ENCODE measurements at places on chromosomes 1 and 21. TPM values are rescaled to one million over a fixed set of nuclear protein-coding genes. Genes with fewer than 3 reads are reported as not detected.
A peak's percentile ranks its signal among the peaks of the same experiment; 100 is the strongest.

BLACAT1 gene
- polyA plus RNA-seq, result 4.0 TPM

PGLYRP3 gene
- 1.9 TPM for polyA plus RNA-seq

PLA2G4A gene
- polyA plus RNA-seq, result 11.9 TPM

MEX3A gene
- polyA plus RNA-seq, result 1.5 TPM

UROD gene
- 174 TPM for polyA plus RNA-seq

OR2T35 gene
- not detected for polyA plus RNA-seq

LIX1L gene
- polyA plus RNA-seq, result 9.2 TPM

NHLH1 gene
- 0.13 TPM for polyA plus RNA-seq

CTSS gene
- polyA plus RNA-seq, result 1.8 TPM

SUSD4 gene
- 1.6 TPM for polyA plus RNA-seq

PLPPR4 gene
- not detected for polyA plus RNA-seq

KCNT2 gene
- not detected for polyA plus RNA-seq

DNA sequence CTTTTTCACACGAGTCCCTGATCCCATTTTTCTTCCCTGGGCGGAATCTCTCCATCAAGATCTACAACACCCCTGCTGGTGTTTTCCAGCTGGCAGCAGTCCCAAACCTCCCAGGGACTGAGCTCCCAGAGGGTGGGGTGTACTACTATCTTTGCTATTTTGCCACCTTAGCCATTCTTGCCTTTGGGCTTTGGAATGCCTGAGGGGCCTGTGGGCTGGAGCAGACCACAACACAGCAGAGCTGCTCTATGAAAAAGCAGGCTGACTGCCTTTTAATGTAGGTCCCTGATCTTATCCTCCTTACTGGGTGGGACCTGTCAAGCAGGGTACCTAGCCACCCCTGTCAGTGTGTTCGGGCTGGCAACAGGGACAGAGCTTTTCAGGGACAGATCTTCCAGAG is 91.9 kb downstream of the KCNT2 start:
- DNase-seq, result no peak

GRCh38 chr1:231335663-231336602 is 1.7 kb downstream of the EXOC8 start:
- DNase-seq, result no peak

- DNase-seq, result no peak
These were observed 14.2 kb downstream of the SMIM12 start for GRCh38 chr1:34845131-34845901.

DNA sequence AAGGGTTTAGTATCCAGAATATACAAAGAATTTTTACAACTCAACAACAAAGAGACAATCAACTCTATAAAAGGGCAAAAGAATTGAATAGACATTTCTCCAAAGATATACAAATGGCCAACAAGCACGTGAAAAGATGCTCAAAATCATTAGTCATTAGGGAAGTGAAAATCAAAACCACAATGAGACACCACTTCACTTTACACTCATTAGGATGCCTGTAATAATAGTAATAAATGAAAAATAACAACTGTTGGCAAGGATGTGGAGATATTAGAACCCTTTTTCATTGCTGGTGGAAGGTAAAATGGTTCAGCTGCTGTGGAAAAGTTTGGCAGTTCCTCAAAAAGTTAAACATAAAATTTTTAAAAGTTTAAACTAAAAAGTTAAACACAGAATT is 7.0 kb upstream of the ABCD3 start:
- no peak for DNase-seq

DNA sequence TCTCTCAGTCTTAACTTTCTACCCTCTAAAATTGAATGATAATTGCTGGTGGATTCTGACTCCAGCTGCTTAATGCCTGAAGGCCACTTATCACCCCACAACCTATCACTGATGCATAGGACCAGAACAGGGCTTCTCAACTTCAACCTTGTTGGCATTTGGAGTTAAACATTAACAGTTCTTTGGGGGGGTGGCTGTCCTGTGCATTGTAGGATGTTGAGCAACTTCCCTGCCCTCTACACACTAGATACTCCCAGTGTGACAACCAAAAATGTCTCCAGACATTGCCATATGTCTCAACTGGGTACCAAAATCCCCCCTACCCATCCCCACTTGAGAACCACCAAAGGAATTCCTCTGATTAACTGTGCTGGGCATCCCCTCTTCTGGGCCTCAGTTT is 275.4 kb upstream of the TMEM51 start:
- DNase-seq, result no peak

GRCh38 chr1:74780594-74780993 is 47.6 kb downstream of the TYW3 start:
- DNase-seq, result no peak

DNA sequence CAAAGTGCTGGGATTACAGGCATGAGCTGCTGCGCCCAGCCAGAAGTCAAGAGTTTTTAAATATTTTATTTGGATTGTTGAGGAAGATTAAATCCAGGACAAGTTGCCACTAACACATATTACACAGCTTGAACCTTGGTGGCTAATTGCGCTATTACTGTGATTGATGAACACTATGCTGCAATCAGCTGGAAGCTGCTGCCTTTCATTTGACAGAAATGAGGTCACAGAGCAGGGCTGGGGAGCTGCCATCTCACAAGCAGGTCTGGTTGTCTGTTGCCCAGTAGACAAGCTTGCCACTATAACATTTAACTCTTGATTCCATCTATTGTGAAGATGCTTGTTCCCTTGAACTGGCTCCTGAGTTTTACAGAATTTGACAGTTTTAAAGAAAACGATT is 37.4 kb upstream of the NRDC start:
- DNase-seq, result no peak

- no peak for DNase-seq
These were observed 105.4 kb downstream of the ATP6V1G3 start for GRCh38 chr1:198435056-198435455.

DNA sequence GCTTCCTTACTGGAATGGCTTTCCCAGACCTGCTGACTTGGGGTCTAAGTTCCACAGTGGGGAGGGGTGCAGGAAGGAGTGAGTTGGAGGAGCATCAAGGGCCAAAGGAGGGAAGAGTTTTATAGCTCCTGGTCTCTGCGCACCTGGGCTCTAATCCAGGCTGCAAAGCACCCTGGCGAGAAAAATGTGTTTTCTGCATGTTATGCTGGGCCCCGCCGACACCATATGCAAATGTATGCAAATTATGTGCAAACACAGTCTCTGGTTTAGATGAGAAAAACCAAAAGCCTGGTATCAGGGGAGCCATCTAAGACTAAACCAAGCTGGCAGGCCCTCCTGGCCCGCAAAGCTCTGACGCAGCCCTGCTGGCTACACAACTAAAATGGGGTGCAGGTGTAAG is 95.0 kb downstream of the VWA5B1 start:
- DNase-seq, result no peak

- DNase-seq, result no peak
These were observed 29.3 kb downstream of the TNNT2 start for GRCh38 chr1:201348211-201348566.

- no peak for DNase-seq
These were observed 25.1 kb downstream of the C2CD2 start for GRCh38 chr21:41928621-41929220.

DNA sequence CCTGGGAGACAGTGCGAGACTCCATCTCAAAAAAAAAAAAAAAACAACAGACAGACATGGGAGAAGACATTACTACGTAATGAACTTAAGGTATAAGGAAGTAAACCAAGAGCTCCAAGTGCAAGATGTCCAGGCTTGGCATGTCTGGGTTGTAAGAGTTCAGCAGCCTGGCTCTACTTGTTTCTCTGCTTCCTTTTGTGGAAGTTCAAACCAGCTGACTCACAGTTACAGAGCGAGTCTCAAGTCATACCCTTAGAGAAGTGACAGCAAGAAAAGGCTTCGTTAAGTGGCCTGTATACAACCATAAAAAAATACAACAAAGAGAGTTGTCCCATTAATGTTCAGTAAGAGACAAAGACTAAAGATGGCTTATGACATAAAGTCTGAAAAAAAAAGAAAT is 1.3 kb downstream of the RIT1 start:
- DNase-seq, result no peak

DNA sequence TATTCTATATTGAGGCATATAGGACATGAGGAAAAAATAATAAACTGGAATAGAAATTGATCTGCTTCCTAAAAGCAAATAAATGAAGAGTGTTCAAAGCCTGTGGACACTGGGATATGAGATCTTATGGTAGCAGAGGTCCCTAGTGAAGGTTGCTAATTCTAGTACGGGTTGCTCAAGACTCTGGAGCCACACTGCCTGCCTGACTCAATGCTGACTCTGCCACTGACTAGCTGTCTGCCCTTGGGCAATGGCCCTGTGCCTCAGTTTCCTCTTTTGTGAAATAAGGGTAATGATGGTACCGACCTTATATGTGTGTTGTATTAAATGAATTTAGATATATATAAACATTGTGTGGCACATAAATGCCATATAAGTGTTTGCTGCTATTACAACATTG is 59.0 kb upstream of the C1orf53 start:
- DNase-seq, result no peak

- DNase-seq, result no peak
These were observed 13.7 kb downstream of the ZMYM4 start for GRCh38 chr1:35282172-35282571.

DNA sequence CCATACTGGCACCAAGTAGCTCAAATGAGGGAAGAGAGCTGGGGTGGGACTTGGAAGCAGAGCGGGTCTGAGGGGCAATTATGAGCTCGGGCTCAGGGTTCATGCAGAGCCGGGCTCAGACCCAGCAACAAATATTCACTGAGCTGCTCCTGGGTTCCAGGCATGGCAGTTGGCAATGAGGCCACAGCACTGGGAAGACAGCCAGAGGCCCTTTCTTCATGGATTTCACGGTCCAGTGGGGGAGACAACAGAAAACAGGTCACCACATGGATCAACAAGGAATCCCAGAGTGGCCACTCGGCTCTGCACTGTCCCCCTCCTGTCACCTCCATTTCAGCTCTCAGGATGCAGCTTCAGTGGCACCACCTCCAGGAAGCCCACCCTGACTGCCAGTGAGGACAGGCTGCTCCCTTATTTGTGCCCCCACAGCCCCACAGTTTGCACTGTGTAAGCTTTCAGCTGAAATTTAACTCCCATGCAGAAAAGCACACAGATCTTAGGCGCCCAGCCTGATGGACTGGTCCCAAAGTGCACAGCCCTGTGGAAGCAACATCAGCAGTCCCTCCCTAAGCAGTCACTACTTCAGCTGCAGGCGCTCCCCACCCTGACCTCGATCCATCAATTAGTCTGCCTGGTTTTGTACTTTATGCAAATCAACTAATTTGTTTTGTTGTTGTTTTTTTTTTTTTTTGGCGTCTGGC is 22.4 kb downstream of the ARHGEF19 start:
- DNase-seq, result no peak

- no peak for DNase-seq
These were observed 333.4 kb upstream of the PKN2 start for GRCh38 chr1:88350648-88351047.

DNA sequence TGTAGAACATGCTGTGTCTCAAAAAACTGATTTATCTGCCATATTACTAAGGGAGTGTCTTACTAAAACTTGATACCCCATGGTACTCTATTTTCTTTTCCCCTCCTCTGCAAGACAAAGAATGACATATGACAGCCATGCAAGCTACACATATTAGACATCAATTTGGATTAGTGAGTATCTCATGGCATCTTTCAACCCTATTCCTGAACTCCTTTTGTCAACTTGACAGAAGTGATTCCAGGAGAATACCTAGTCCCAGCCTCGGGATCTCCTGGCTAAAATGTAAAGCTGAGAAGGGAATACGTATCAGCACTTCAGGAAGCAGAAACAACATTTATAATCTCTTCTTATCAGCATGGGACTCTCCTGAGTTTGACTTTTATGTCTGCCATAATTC is 43.7 kb downstream of the ADGRL2 start:
- no peak for DNase-seq

GRCh38 chr1:47934243-47934805 is 62.9 kb downstream of the TRABD2B start:
- no peak for DNase-seq

DNA sequence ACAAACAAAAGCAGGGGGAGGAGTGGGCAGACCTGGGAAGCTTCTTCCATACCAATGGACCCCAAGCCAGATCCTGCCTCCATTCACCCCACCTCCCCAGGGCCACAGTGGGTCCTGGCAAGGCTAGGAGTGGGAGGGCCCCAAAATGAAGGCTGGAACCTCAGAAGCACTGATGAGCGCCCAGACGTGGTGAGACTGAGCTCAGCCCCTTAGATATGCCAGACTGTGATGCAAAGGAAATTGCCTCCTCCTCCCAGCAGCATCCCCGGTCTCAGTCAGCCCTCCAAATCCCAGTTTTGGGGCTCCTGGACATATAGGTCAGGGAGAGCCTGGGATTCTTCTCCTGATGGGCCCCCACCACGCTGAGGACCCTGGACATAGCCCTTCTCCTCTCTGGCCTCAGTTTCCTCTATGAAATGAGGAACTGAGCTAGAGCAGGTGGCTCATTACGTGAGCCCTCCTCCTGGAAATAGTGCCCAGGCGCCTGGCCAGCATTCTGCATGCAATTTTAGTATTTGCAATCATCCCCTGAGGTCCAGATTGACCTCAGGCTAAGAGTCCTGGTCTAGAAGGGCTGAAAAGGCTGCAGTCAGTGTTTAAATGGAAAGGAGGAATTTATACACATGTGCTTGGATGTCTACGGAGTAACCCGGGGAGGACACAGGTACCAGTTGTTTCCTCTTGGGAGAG is 33.5 kb downstream of the RHBG start:
- DNase-seq, result no peak

GRCh38 chr1:204323887-204324286 is 35.8 kb downstream of the PLEKHA6 start:
- peak; percentile 65 for DNase-seq

GRCh38 chr1:24152631-24153494 is 9.9 kb upstream of the IL22RA1 start:
- no peak for DNase-seq

GRCh38 chr1:160731990-160732389 is 7.1 kb upstream of the SLAMF7 start:
- DNase-seq, result no peak

DNA sequence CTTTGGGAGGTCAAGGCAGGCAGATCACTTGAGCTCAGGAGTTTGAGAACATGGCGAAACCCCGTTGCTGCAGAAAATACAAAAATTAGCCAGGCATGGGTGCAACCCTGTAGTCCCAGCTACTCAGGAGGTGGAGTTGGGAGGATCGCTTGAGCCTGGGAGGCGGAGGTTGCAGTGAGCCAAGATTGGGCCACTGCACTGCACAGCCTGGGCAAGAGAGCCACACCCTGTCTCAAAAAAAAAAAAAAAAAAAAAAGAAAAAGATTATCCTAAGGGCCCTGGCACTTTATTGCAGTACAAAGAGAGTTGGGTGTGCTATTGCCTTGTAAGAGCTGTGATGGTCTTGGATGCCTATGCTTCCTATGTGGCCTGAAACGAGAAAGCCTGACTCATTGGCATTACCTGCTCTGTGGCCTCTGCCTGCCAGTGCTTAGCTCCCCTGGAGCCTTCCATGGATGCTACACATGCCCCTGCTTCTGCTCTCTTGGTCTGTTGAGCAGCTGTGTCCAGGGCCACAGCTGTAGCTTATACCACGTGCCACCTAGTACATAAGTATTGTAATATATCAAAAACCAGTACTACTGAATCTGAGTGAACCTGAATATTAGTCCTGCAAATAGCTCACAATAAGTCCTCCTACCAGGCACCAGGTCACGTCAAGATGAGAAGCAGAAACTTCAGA is 45.8 kb downstream of the DNAJC6 start:
- no peak for DNase-seq

GRCh38 chr1:95098196-95098595 is 19.0 kb upstream of the TLCD4 start:
- DNase-seq, result no peak

GRCh38 chr1:82695443-82695842 is 894.7 kb downstream of the ADGRL2 start:
- no peak for DNase-seq
